ENCODE measurements at places on chromosomes 5 and 9.

GRCh38 chr5:68680366-68680765 lies 413.4 kb upstream of the SLC30A5 start:
- no peak for DNase-seq

GRCh38 chr9:34896112-34896511 lies 62.0 kb upstream of the PHF24 start:
- DNase-seq = no peak

DNA sequence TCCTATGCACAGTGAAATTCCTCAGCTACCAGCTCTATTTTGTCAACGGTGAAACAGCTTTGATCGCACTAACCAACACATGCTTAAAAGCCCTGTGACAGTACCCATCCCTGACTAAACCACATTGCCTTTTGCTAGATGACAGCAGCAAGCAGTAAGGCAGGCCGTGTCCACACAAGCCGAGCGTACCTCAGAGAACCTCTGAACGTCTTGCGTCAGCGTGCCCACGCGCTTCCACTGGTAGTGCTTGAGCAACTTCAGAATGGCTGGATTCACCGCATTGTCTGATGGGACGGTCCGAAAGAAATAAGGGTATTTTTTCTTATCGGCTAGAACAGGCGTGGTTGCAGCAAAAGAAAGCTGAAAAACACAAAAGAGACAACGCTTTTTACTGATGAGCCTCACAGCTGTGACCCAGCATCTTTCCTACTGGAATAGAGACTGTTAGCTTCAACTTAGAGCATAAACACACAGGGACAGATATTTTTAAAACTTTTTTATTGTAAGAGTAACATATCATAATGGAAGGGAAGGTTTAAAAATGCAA lies 167.0 kb downstream of the GABBR2 start:
- no peak for DNase-seq

- no peak for DNase-seq
Measured at GRCh38 chr5:59732301-59732700, 161.2 kb downstream of the PDE4D start.

- DNase-seq = no peak
Measured at GRCh38 chr5:29005386-29005785, 1967.0 kb upstream of the CDH9 start.

- no peak for DNase-seq
Measured at GRCh38 chr9:21872696-21873095, 70.3 kb downstream of the MTAP start.
